CD4-positive, CD25-positive, alpha-beta regulatory T cell (primary cell): ENCODE measurements at places on chromosomes 5 and 9.

DNA sequence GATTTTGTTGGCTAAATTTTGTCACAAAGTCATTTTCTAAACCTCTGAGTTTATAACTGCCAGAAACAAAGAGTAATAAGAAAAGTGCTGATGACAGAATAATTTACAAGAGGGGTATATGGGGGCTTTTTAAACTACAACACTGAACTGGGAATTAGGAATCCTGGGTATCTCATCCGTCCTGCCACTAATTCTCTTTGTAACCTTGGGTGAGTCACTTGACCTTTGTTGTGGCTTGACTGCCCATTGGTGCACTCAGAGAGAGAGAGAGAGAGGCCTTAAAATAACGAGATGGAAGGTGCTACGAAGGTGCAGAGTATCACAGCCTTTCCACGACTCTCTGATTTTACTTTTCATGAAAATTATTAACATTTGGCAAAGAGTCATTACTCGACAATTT lies 130.3 kb upstream of the CNTLN start:
- H3K4me3 ChIP-seq = no peak overlapping the region
- no peaks in the 10 kb centered on the region for H3K36me3 ChIP-seq
- no peaks in the 10 kb centered on the region for H3K4me1 ChIP-seq
- H3K27ac ChIP-seq = no peak overlapping the region

DNA sequence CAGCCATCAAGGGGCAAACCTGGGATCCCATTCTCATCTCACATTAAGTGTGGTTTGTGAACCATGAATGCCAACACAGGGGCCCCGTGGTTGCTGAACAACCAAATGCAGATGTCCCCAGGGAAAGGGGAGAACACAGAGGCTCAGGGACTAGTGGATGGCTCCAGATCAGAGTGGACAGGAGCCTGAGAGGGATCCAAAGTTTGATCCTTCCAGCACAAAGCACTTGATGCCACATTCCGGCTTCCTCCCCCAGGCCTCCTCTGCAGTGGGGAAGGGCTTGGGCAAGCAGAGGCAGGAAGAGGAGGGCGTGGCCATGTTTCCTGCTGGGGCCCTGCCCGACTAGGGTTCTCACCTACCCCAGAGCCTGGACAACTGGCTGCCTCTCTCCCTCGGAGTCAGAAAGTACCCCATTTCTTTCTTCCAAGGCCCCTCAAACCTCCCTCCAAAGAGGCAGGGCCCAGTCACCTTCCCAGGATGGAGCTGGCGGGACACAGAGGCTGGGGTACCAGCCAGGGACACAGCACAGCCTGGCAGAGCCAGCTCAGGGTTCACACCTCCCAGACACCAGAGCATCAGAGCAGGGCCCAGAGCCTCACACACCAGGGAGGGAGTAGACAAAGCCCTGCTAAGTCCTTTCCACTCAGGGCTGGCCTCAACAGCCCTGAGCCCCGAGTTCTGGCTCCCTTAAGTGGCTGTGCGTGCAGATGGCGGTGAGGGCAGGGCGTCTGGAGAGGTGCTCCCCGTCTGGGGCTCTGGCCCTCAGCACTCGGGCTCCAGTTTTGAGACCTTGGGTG lies 4.3 kb upstream of the RNF44 start:
- H3K27me3 ChIP-seq = no peaks in the 10 kb centered on the region
- peak; percentile 65 for DNase-seq
- no peaks in the 10 kb centered on the region for H3K36me3 ChIP-seq
- peaks cover 63% of the 10 kb centered on the region for H3K4me1 ChIP-seq
- peak overlapping the region; percentile 89 for H3K27ac ChIP-seq

GRCh38 chr5:27220752-27221151 lies 182.4 kb upstream of the CDH9 start:
- no peaks in the 10 kb centered on the region for H3K36me3 ChIP-seq
- no peak overlapping the region for H3K27ac ChIP-seq
- no peaks in the 10 kb centered on the region for H3K27me3 ChIP-seq
- no peak overlapping the region for H3K4me3 ChIP-seq

DNA sequence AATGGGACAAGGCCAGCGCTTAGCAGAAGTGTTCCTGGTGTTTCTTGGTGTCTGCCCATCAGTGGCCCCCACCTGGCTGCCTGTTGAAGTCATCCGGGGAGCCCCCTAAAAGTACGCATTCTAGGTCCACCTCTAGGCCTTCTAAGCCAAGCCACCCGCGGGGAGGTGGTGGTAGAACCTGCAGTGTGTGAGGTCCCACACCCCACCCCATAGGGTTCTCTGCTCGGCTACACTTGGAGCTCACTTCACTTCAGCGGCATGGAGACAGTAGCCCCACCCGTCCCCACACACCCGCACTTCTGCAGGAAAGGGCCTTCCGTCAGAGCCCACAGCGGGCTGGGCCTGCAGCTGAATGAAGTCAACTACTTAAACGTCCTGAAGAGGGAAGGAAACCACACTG lies 29.6 kb upstream of the FCN2 start:
- no peaks in the 10 kb centered on the region for H3K36me3 ChIP-seq
- no peak overlapping the region for H3K4me3 ChIP-seq
- H3K4me1 ChIP-seq = no peaks in the 10 kb centered on the region

DNA sequence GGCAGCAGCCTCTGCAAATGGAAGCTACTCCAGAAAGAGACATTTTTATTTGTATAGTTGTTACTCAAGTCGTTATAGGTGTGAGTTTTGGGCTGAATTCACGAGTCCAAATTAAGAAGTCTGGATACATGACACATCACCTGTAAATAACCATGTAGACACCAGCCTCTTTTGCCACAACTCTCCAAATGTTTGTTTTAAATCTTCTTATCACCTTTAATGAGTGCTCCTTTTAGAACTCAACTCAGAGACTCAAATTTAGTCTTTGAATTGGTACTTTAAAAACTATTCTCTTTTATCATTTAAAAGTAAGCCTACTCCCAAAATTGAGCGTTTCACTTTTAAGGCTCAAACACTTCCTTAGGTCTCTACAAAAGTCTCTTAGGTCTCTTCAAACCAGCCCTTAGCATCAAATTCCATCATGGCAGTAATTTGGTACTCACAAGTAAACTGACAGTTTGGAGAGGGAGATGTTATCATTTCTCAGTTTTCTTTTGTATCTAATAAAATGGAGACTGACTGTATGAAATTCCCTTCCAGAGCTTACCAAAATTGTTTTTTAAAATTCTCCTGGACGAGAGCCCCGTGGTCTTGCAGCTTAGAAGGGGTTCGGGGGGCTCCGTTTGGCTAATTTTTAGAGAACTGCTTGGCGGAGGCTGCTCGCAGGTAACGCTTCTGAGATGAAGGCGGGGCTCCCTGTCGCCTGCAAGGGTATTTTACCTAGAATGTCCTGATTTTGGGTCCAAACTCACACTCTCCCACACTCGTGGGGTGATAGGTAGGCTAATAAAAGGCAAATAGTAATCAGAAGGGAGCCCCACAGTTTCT lies 194.6 kb downstream of the MEF2C start:
- no peak for DNase-seq
- peaks cover 7% of the 10 kb centered on the region for H3K4me1 ChIP-seq
- H3K36me3 ChIP-seq = no peaks in the 10 kb centered on the region
- H3K27ac ChIP-seq = no peak overlapping the region
- H3K27me3 ChIP-seq = peaks cover 57% of the 10 kb centered on the region
- no peak overlapping the region for H3K4me3 ChIP-seq

DNA sequence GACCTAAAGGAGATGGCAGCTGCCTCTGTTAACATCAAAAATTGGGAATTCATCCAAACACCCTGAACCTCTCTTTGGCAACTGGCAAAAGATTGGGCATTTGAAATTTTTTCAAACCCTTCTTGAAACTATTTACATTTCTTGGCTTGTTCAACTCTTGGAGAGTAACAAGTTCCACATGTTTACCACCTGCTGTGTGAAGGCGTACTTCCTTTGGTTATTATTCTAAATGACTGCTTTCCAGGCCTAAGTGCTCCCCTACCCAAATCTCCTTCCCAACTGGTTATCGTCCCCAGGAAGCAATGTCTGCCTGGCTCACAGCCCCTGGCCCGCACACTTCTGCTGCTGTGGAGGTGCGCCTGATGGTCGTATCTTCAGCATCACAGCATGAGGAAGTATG lies 422.7 kb downstream of the DMAC1 start:
- no peaks in the 10 kb centered on the region for H3K36me3 ChIP-seq
- H3K4me3 ChIP-seq = no peak overlapping the region

DNA sequence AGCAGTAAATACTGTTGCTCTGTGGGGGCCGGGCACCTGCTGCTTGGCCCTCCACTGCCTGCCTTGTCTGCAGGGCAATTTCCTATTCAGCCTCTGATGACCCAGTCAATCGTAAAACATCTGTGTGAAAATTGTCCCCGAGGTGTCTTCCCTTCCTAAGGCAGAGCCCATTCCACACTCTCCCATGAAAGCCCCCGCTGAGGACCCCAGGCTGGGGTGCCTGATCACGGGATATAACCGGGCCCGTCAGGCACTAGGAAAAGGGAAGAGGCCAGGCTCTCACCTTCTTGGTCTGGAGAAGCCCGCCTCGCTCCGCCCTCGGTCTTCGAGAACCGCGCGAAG lies 27.2 kb upstream of the SCGB3A1 start:
- DNase-seq = no peak
- H3K4me1 ChIP-seq = peaks cover 6% of the 10 kb centered on the region
- no peaks in the 10 kb centered on the region for H3K27me3 ChIP-seq
- no peaks in the 10 kb centered on the region for H3K36me3 ChIP-seq
- no peak overlapping the region for H3K27ac ChIP-seq

GRCh38 chr5:165624166-165624946 lies 2118.9 kb downstream of the MAT2B start:
- DNase-seq = no peak
- H3K36me3 ChIP-seq = no peaks in the 10 kb centered on the region
- no peak overlapping the region for H3K27ac ChIP-seq
- no peaks in the 10 kb centered on the region for H3K4me1 ChIP-seq
- no peak overlapping the region for H3K4me3 ChIP-seq

DNA sequence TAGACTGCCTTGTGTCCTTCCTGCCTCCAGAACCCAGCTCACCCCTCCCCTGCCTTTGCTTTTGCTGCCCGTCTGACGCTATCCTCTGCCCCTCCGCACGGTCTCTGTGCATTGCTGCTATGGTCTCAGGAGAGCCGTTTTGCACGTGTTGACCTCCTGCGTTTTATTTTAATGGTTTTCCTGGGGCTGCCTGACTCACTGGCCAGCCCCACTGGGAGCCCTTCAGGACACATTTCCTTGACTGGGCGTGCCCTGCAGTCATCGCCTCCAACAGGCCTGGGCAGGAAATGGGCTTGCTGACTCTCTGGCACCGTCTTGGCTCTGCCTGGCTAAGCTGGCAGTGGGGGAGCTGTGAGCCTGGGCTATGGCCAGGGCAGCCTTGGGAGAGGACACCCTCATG lies 17.9 kb upstream of the ASS1 start:
- H3K27ac ChIP-seq = no peak overlapping the region
- H3K4me3 ChIP-seq = no peak overlapping the region
- H3K27me3 ChIP-seq = no peaks in the 10 kb centered on the region
- H3K36me3 ChIP-seq = no peaks in the 10 kb centered on the region

GRCh38 chr9:114055894-114056293 lies 22.2 kb downstream of the AMBP start:
- H3K27me3 ChIP-seq = no peaks in the 10 kb centered on the region
- no peak for DNase-seq
- H3K36me3 ChIP-seq = no peaks in the 10 kb centered on the region
- no peak overlapping the region for H3K4me3 ChIP-seq
- H3K27ac ChIP-seq = no peak overlapping the region

GRCh38 chr9:108182950-108183381 lies 672.8 kb downstream of the ACTL7B start:
- no peak overlapping the region for H3K4me3 ChIP-seq
- H3K27me3 ChIP-seq = no peaks in the 10 kb centered on the region
- H3K36me3 ChIP-seq = no peaks in the 10 kb centered on the region
- DNase-seq = no peak
- H3K27ac ChIP-seq = no peak overlapping the region

- no peak overlapping the region for H3K4me3 ChIP-seq
- H3K36me3 ChIP-seq = peaks cover 8% of the 10 kb centered on the region
- no peak overlapping the region for H3K27ac ChIP-seq
- no peaks in the 10 kb centered on the region for H3K4me1 ChIP-seq
- no peaks in the 10 kb centered on the region for H3K27me3 ChIP-seq
These were observed 35.3 kb downstream of the PFDN1 start for GRCh38 chr5:140267559-140268018.

GRCh38 chr5:12659686-12660085 lies 755.4 kb upstream of the CTNND2 start:
- H3K4me1 ChIP-seq = no peaks in the 10 kb centered on the region
- no peaks in the 10 kb centered on the region for H3K27me3 ChIP-seq
- no peaks in the 10 kb centered on the region for H3K36me3 ChIP-seq
- DNase-seq = no peak
- H3K4me3 ChIP-seq = no peak overlapping the region

DNA sequence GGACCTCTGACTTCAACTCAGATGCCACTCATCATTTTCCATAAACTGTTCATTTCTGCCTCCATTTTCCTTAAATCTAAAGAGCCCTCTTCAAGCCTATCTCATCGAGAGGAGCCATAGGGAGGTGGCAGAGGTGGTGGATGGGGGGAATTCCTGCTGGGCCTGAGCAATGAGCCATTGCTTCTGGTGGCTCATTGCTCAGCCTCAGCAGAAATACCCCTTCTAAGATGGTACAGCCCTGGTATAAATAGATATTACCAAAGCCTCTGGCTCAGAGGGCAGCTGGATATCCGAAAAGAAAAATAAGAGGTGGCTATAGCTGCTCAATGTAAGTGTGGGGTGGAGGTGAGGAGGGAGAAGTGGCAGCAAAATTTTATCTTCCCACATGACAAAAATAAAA lies 313.5 kb downstream of the CAAP1 start:
- DNase-seq = no peak
- H3K36me3 ChIP-seq = no peaks in the 10 kb centered on the region
- H3K4me3 ChIP-seq = no peak overlapping the region

GRCh38 chr9:121326130-121326838 lies 43.8 kb downstream of the STOM start:
- no peaks in the 10 kb centered on the region for H3K27me3 ChIP-seq
- no peak overlapping the region for H3K27ac ChIP-seq
- DNase-seq = no peak
- no peaks in the 10 kb centered on the region for H3K4me1 ChIP-seq
- no peak overlapping the region for H3K4me3 ChIP-seq

- no peak for DNase-seq
- H3K27me3 ChIP-seq = no peaks in the 10 kb centered on the region
- H3K4me3 ChIP-seq = no peak overlapping the region
- H3K36me3 ChIP-seq = no peaks in the 10 kb centered on the region
- no peak overlapping the region for H3K27ac ChIP-seq
- no peaks in the 10 kb centered on the region for H3K4me1 ChIP-seq
These were observed 332.5 kb upstream of the RPS23 start for GRCh38 chr5:82610686-82611085.

DNA sequence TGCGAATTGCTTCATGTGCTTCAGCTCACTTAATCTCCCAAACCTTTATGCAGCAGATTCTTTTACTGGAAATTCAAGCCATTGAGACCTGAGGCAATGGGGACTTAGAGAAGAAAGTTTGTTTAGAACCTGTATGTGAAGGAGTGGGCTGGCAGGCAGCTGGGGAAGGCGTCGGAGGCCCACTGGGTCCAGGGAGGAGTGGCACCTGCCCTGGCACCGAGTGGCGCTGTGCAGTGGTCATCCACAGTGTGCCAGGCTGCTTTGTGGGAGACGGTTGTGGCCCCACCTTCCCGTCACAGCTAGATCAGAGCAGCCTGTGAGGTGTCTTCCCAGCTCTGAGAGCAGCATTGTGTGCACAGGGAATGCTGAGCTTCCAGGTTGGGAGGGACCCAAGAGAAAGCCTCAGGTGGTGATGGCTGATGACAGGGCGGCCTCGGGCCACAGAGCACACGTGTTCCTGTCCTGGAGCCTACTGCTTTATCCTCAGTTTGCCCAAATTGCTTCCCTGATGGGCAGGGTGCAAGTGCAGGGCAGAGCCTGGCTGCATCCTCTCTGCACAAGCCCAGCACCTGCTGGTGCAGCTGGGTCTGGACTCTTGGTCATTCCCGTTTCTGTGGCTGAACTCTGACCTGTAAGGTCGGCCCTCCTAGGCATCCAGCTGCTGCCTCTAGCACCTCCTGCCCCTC lies 175.2 kb downstream of the CACNA1B start:
- H3K36me3 ChIP-seq = no peaks in the 10 kb centered on the region
- no peaks in the 10 kb centered on the region for H3K4me1 ChIP-seq
